ENCODE measurements at places on chromosomes 4 and X. TPM values are rescaled to one million over a fixed set of nuclear protein-coding genes. Genes with fewer than 3 reads are reported as not detected.

The DUSP21 gene
- polyA plus RNA-seq: not detected

The COPS4 gene
- polyA plus RNA-seq: 9.8 TPM

The JCHAIN gene
- polyA plus RNA-seq: 5.4 TPM

The ATOH1 gene
- 0.04 TPM for polyA plus RNA-seq

The FRMPD3 gene
- 0.02 TPM for polyA plus RNA-seq

The USP17L13 gene
- not detected for polyA plus RNA-seq

The TRIML2 gene
- not detected for polyA plus RNA-seq

The PDK3 gene
- 2.6 TPM for polyA plus RNA-seq

The SFRP2 gene
- polyA plus RNA-seq: 16.4 TPM

The AR gene
- polyA plus RNA-seq: 0.39 TPM

The PPP1R2C gene
- not detected for polyA plus RNA-seq

The USP17L27 gene
- not detected for polyA plus RNA-seq

The SUPT20HL1 gene
- not detected for polyA plus RNA-seq

The DCTD gene
- polyA plus RNA-seq: 32.5 TPM

The CDKL2 gene
- polyA plus RNA-seq: 0.10 TPM
